ENCODE measurements at places on chromosomes 5 and 9.
A peak's percentile ranks its signal among the peaks of the same experiment; 100 is the strongest.

GRCh38 chr9:124088476-124088837 is 76.9 kb downstream of the LHX2 start:
- DNase-seq, result no peak

DNA sequence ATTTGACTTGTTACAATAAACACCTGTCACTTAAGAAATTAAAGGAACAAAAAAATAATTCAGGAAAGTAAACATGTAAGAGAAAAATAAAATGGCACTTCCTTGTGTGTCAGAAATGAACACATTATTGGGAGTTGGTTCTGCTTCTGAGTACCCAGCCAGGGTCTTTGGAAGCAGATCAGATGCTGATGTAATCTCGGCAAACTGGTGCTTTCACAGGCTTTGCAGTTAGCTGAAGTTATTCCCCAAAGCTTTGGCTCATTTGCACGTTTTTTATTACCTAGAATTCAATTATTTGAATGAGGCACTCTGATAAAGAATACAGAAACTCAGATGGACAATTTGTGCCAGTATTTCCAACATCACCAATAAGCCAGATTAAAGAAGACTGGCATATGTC is 10.9 kb downstream of the CDH18 start:
- DNase-seq, result no peak

DNA sequence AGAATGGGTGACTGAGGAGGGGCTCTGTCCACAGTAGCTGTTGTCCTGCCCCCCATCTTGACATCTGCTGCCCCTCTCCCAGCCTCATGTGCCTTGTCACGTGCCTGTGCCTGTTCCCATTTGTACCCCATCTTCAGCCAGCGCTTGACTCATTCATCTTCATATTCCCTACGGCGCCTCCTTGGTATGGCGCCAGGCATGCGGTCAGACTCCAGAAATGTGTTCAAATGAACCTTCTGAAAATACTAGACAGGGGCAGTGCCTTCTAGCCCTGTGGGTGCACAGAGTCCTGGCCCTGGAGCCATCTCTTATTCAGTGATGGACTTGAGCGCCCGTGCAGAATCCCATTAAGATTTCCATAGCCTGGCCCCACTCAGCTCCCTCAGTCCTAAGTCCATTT is 46.2 kb downstream of the CFAP77 start:
- DNase-seq, result no peak

GRCh38 chr5:159971931-159972461 is 36.9 kb upstream of the TTC1 start:
- DNase-seq, result no peak

DNA sequence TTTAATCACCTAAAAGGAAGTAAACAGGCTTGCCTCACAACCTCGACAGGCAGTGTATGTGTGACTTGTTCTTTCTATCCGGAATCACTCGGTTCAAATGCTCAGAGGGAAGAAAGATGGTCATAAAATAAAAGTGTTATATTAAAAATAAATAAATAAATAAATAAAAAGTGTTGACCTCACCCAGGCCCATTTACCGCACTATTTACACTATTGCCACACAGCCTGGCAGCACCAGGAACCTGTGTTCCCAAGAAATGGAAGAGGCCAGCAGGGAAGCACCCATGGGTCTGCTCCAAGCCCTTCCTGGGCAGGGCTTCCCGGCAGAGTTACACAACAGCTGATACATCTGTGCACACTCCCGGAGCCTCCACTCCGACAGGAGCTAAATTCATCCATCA is 127.9 kb downstream of the EFNA5 start:
- peak; percentile 51 for DNase-seq

DNA sequence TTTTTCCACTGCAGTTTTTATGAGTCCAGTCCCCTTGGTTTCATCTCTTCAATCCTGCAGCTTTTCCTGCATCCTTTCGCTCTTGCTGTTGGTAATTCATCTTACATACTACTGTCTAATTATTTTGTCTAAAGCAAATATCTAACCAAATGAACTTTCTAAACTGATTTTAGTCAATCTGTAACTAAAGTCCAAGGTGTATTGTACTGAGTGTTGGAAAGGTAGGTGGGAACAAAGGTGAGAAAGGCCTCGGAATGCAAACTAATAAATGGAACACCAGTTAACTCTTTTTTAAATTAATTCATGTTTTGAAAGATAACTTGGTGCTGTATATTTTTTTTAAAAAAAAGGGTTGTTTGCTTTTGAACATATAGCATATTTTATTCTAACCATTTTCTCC is 152.7 kb upstream of the CYLC2 start:
- DNase-seq, result no peak

DNA sequence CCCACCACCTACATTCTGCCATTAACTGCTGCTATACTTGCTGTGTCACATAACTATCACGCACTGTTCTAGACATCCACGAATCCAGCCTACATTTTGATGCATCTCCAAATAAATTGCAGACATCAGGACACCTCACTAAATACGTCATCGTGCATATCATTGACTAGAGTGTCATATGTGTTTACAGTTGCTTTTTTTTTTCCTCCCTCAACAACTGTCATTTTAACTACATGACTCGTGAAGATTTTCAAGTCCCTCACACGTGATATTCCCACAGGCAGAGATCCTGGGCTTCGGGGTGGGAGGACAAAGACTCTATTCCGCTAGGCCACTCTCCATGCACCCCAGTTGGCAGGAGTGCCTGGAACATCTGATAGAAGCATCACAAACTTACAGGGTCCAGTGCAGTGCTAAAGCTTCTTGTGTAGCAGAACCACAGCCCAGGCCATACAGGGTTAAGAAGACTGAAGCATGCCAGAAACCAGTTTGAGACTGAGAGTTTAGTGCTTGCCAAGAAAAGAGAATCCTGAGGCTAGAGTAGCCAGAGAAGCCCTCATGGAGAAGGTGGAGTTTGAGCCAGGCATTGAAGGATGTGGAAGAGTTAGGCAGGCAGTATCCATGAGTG is 1.1 kb downstream of the PCYOX1L start:
- DNase-seq, result no peak

Data from fibroblast of skin of abdomen (primary cell).